Stimulated activated CD8-positive, alpha-beta memory T cell treated with anti-CD3 and anti-CD28 coated beads, Interleukin-7, amount 100 ng/mL, for 24 hours (primary cell): ENCODE measurements at places on chromosomes 16 and 17.
A peak's percentile ranks its signal among the peaks of the same experiment; 100 is the strongest.

- DNase-seq = no peak
These were observed 47.7 kb upstream of the CLEC18B start for GRCh38 chr16:74468807-74469525.

GRCh38 chr16:11015076-11015475, 70.7 kb downstream of the CLEC16A start:
- DNase-seq = no peak

DNA sequence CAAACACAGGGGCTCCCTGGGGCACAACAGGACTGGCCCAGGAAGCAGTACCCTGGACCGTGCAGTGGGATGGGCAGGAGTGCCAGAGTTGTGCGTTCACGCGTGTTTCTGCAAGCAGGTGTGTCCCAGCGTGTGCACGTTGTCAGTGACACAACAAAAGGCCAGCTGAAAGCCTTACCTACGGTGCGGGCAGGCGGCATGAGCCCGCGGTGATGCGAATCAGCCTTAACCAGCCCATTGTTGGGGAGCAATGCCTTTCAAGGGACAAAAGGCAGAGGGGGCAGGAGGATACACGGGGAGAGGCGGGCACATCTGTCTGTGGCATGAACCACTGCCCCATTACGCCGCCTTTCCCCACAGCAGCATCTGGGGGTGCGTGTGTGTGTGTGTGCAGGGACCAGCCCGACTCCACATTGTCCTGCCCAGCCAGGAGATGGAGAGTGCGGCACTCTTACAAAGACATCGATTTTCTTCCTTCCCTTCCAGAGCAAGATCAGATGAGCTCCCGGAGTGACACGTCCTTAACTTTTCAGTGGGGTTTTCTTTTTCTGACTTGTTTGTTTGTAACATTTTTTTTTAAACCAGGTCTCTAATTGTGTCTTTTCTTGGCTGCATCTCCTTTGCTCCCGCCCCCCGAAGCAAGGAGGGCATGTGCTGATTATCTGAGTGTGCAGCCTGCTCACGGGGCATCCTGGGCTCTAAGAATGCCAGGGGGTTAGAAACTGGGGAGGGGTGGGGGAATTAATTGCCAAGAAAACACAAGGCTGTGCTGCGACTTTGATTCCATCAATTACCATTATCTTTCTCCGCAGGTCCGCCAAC, 158.1 kb downstream of the ZNF423 start:
- DNase-seq = no peak

DNA sequence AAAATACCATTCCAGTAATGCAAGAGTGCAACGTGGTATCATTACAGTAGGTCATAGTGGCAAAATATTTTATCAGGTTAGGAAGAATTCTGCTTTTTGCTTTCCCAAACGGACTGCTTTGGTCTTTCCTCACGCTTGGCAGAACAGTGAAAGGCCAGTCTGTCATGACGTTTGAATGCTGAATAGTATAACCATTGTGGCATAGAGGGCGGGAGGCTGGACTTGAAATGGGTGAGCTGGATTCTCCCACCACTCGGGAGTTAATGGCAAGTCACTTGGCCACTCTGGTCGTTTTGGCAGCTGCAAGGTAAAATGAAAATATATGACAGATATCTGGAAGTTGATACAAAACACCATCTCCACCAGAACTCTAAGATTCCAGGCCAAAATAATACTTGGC, 391.2 kb downstream of the MAF start:
- DNase-seq = no peak

- peak; percentile 19 for DNase-seq
These were observed 581 bp downstream of the PRKCA start for GRCh38 chr17:66302761-66303626.

DNA sequence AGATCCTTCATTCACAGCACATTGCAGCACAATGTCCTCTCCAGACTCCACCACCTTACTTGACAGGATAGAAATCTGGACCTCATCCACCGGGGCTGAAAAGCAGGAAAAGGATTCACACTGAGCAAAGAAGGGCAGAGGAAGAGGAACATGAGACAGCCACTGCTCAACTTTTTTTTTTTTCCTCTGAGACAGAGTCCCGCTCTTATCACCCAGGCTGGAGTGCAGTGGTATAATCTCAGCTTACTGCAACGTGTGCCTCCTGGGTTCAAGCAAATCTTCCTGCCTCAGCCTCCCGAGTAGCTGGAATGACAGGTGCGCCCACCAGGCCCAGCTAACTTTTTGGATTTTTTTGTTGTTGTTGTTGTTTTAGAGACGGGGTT, 34.4 kb downstream of the PECAM1 start:
- no peak for DNase-seq

DNA sequence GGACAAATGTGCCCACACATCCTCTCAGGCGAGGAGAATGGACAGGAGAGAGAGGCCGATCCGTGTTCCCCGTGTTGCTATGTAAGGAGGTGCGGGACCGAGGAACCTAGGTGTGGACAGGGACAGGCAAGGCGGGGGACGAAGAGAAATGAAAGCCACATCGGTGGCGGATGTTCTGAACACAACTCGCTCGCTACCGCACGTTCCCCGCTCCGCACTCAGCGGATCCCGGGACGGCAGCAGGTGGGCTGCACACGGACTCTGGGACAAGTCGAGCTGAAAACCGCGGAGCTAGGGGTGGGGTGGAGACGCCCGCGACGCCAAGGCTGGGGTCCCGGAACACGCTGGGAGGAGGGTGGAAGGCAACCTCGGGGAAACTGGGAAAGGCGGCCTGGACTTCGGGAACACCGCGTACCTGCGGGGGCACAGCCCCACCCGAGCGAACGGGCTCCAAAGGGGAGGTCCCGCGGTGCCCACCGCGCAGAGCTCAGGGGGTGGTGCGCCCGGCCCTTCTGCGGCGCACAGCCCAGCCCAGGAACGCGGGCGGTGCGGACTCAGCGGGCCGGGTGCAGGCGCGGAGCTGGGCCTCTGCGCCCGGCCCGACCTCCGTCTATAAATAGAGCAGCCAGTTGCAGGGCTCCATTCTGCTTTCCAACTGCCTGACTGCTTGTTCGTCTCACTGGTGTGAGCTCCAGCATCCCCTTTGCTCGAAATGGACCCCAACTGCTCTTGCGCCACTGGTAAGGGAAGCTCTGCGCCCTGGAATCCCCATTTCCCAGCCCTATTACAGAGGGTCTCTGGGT, at the start of gene MT1E:
TSS of gene MT1E (plus strand) at position 642 of the 803 bp plus-strand sequence. CDS start at position 713, 71 bp downstream.
- DNase-seq = peak; percentile 45

DNA sequence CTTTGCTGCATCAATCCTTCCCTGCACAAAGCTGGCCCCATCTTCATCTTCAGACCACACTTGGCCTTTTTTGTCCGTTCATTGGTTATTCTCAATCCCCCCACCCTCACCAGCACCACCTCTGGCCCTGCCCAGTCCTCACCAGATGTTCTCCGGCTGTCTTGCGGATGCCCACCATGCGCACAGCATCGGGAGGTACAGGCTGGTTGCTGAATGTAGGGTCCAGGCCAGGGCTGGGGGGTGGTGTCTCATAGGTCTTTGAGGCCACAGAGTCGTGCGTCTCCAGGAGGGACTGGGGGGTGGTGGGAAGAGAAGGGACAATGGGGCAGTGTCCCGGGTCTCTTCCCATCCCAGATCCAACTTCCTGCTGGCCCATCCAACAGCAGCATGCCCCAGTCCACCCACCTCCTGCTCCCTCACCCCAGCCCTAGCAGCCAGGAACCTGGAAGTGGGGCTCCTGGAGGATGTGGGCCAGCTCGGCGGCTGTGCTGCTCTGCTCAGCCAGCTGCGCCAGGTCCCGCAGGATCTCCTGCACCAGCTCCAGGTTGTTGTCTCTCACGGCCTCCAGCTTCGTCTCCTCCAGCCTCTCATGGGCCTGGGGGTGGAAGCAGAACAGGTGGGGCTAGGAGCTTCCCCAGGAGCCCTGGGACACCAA, 24.4 kb downstream of the MPP2 start:
- no peak for DNase-seq

GRCh38 chr16:64398793-64399192, 723.1 kb downstream of the CDH11 start:
- no peak for DNase-seq

- DNase-seq = no peak
These were observed 2.3 kb upstream of the UBALD2 start for GRCh38 chr17:76262732-76263344.

GRCh38 chr17:18851201-18851600, 6.7 kb upstream of the PRPSAP2 start:
- DNase-seq = no peak

DNA sequence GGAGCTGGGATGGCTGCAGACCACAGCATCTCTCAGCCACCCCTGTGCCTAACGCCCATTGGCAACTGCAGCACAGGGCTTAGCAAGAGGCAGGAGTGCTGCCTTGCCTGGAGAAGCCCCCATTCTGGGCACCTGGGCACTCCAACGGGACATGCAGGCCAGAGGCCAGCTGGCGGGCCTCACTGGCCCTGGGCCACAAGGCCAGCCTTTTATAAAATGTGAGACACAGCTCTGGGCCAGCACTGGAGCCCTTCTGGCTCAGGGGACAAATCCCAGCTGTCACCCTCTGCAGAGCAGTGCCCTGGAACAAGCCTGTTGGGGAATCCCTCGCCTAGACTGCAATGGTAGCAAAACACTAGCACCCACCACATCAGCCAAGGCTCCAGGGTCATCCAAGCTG, 171.8 kb downstream of the WSCD1 start:
- DNase-seq = no peak

DNA sequence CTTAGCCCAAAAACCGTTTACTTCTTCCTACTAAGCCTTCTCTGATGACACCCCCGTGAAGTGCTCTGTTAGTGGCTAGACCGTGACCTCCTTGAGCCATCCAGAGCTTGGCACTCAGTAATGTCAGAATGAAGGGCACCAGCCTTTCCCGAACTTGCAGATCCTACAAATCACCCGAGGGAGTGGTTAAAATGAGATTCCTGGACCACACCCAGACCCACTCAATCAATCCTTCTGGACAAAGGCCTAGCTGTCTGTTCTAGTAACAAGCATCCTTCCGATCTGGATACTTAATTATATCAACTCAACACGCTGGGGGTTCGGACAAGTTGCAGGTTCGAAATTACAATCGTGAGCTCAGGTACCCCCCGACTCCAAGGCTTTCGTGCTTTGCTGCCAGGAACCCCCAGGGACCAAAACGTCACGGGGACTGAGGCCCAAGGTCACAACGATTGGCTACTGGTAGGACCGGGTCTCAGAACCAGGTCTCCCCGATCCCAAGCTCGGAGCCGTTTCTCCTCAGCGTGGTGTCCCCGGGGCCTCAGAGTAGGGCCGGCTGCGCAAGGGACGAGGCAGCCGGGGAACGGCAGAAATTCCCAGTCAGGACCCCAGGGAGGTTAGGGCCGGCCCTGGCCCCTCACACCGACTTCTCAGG, 527 bp downstream of the CIAPIN1 start:
- DNase-seq = no peak

DNA sequence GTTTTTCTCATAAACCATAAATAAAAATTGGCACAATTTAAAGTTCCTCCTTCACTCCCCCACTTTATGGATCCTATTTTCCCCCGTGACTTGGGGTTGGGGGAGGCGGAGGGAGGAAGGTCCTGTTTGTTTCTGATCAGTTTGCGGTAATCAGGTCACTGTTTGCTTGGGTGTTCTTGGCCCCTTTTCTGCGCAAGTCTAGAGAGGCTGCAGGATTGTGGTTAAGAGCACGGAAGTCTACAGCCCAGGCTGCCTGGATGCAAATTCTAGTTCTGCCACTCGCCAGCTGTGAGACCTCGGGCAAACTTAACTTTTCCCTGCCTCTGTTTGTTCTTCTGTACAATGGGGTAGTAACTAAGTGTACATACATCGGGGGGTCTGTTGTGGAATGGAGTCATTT, 12.1 kb downstream of the ATP2C2 start:
- DNase-seq = no peak

DNA sequence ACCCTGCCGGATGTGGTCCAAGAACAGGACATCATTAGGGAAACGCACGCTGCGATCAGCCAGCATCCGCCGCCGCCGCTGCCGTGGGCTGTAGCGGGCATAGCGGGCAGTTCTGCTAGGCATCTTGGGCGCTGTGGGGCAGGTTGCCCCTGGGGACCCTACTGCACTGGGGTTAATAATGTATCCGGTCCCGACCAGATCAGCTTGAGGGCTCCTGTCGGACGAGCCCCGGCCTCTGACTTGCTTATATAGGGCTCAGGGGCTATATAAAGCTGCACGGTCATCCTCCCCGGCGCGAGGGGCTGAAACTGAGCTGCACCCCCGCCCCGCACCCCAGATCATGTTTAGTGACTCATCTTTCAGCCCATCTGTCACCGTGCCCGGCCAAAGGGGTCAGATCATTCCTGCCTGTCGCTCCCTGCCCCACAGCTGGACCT, at the start of gene PPP1R27:
TSS of gene PPP1R27 (minus strand) at position 220 of the 437 bp plus-strand sequence. CDS start at position 123, 97 bp downstream.
- no peak for DNase-seq

- no peak for DNase-seq
These were observed 10.1 kb downstream of the AMZ2 start for GRCh38 chr17:68257934-68258333.

DNA sequence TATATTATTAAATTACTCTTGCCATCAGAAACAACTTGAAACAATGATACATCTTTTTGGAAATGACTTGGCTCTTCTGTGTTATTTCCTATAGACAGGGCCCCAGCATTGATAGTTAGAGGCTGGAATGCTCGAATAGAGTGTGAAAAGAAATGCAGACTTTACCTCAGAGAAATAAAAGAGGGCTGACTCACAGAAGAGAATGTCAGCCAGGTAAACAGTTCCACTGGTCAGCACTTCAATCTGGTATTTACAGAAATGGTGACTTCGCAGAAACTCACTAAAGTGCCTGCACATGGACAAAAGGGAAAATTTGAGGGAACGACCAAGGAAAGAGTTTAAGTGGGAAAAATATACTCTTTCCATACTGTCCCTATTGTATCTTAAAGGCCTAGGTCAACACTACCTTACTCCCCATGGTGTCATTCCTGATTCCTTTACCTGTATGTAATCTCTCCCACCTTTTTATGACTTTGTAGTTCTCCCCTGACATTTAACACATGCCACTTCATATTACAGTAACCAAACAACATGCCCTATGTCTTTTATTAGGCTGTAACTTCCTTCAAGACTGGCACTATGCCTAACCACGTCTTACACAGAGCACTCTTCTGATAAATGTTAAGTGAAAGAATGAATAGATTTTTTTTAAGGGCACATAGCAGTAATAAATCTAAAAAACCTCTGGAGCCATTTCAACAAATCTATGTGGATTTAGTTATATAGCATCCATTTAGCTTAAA, 36.7 kb downstream of the AKAP10 start:
- DNase-seq = no peak

DNA sequence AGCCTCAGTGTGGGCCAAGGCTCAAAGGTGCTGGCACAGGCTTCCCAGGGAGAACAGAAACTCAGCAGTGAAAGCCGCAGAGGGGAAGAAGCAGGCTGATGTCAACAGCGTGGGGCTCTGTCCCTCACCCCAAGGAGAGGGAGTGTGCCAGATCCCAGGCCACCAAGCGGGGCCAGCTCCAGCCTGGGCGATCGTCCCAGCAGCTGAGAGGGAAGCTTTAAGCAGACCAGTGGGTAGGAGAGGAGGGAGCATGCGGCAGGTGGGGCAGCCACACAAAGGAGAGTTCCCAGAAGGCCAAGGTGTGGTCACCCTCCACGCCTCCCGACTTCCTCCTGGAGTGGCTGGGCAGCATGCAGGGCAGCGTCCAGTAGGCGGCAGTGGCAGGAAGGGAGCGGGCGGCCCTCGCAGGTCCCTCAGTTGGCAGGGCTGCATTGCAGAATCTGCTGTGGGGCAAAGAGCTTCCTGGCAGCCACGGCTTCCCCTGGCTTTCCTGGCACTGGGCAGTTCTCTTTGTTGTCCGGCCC, 6.0 kb downstream of the SYNGR2 start:
- DNase-seq = no peak
